ENCODE measurements at places on chromosomes 4 and X.
A peak's percentile ranks its signal among the peaks of the same experiment; 100 is the strongest.

GRCh38 chr4:6909970-6910339, 329 bp downstream of the TBC1D14 start:
- DNase-seq = peak; percentile 27

DNA sequence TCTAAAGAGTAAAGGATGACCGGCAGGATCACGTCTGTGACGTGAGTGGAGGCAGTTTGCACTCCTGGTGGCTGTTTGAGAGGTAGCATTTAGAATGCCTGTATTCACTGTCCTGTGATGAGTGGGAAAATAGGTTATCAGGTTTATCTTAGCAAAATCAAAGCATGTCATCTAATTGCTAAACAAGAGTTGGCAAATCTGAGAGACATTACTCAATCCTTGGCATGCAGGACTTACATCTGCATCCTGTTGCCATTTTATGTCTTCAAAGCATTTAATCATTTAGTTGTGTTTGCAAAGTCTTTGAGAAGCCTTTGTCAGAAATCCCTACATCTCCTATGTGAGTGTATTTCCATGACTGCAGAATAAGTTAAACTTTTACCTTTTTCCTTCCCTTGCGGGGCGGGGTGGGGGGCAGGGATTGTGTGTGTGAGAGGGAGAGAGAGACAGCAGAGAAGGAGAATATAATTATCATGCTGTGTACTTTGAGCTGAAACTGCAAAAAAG, 41.4 kb upstream of the MSANTD1 start:
- no peak for DNase-seq

- no peak for DNase-seq
Observed at GRCh38 chr4:55297346-55297745, 48.7 kb upstream of the SRD5A3 start.

- no peak for DNase-seq
Observed at GRCh38 chr4:52951016-52951415, 88.9 kb downstream of the RASL11B start.

DNA sequence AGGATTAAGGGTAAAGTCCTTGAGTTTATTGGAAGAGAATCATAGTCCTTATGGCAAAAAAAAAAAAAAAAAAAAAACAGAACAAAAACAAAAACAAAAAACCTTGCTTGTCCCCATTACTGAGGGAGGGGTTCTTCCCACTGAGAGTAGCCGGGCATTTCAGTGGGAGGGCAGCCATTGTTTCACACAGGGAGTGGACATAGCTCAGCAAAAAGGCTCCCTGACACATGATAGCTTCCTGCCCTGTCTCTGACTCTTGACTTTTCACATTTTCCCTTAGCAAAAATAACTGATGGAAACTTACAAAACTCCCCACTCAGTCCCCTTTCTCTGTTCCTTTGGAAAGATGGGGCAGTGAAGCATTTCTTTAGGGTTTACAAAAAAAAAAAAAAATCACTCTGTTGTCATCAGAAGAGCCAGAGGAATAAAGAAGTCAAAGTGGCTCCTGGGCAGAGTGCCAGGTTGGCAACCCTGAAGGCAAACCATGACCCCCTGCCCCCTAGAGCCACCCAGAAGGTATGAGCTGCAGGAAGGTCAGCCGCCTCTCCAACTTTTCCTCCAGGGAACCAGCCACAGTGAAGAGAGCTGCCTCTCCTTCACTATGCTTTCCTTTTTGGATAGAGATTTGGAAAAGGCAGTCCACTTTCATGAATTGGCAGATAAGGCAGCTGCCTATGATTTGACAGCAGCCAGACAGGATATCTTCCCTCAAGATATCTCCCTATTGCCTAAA, 170.6 kb downstream of the KDR start:
- DNase-seq = no peak

- no peak for DNase-seq
Observed at GRCh38 chr4:101348995-101349800, 1.9 kb upstream of the PPP3CA start.

DNA sequence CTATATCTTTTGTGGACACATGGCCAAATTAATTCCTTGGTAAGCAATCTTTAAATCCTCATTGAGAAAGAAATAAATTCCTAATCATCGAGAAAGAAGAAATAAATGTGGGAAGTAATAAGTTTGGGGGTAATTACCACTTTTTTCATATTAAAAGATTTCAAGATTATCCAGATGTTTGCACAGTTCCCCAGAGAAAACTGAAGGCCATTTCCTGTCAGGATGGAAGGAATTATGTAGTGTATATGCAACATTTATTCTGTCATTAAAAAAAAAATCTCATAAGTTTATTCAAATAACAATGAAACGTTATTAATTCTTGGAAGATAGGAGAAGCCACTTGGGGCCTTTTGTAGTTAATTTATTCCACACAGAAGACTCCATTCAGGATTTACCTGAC, 385.6 kb upstream of the NR3C2 start:
- DNase-seq = no peak

DNA sequence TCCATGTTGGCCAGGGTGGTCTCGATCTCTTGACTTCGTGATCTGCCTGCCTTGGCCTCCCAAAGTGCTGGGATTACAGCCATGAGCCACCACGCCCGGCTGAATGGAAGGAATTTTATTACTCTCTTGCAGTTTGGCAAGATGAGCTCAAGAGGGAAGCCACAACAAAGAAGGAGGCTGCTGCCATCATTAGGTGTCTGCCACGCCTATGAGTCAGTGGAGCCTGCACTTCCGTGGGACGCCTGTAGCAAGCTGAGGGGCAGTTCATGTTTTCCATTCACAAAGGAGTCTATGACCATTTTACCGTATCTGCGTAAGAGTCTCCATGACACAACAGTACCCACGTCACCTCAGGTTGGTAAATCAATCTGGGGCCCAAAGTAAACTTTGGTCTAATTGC, 51.2 kb upstream of the CHRNA9 start:
- DNase-seq = peak; percentile 44

GRCh38 chr4:158863296-158863695, 94.5 kb downstream of the FNIP2 start:
- no peak for DNase-seq

- DNase-seq = no peak
Observed at GRCh38 chrX:49177338-49177833, 5.7 kb downstream of the PLP2 start.

- DNase-seq = no peak
Observed at GRCh38 chr4:8010618-8011017, 71.0 kb upstream of the AFAP1 start.

GRCh38 chr4:14787894-14788293, 214.4 kb upstream of the CPEB2 start:
- no peak for DNase-seq

- no peak for DNase-seq
Observed at GRCh38 chr4:2694691-2695090, 61.4 kb downstream of the TNIP2 start.

GRCh38 chr4:81454948-81455347, 16.8 kb downstream of the RASGEF1B start:
- no peak for DNase-seq

- no peak for DNase-seq
Observed at GRCh38 chrX:111095974-111096895, at the start of gene PAK3. Gene PAK3 (plus strand): TSS chrX:111096191. CDS start chrX:111123104, 26,913 bp downstream.

DNA sequence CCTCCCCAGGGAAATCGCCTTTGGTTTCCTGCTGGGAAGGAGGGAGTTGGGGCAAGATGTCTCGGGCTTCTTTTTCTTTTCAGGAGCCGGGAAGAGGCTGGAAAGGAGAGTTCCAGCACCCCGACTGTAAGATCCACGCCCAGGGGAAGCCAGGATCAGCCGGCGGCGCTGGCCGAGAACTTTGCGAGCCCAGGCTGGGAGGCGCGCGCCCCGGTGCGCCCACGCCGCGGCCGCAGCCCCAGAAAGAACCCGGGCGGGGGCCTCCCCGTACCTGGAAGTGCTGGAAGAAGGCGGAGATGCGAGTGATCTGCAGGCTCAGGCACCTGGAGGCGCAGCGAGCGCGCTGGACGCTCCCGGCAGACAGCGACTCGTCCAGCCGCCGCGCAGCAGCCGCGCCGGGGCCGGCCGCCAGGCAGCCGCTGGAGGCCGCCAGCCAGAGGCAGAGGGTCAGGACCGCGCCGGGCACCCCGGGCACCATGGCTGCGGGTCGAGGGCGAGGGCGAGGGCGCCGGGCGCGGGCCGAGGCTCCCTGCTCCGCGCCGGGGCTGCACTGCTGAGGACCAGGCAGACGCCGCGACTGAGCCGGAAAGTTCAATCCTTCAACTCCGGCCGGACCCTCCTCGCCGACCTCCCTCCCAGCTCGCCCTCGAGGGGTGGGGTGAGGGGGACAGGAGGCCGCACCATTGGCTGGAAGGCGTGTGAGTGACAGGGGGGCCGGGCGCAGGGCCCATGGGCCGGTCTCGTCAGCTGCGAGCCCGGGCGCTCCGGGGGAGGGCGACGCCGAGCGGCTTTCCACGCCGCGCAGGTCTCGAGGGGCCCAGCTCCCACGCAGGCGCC, at the start of gene ANOS1:
TSS of gene ANOS1 (minus strand) at position 579 of the 837 bp plus-strand sequence. CDS start at position 478, 101 bp downstream.
- DNase-seq = no peak

- DNase-seq = no peak
Observed at GRCh38 chr4:173191623-173192041, 23.0 kb downstream of the GALNT7 start.

GRCh38 chr4:176205299-176205698, 9.9 kb upstream of the SPATA4 start:
- DNase-seq = no peak

DNA sequence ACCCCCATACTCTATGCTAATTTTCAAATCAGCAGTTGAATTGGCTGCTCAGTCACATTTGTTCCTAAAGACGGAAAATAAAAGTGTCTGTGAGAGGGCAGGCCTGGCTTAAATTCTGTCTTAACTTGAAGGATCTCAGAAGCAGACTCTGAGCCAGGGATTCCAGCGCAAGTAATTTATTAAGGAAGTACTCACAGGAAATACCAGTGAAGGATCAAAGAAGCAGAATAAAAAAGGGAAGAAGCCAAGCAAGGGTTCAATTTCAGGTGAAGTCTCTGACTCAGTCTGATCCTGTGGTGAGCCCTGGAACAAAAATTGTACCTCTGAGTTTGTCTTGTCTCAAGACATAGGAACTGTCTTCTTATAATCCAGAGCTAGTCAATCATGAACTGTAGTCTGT, 52.2 kb downstream of the IL1RAPL1 start:
- no peak for DNase-seq

GRCh38 chr4:170008371-170008770, 17.8 kb downstream of the MFAP3L start:
- DNase-seq = no peak

DNA sequence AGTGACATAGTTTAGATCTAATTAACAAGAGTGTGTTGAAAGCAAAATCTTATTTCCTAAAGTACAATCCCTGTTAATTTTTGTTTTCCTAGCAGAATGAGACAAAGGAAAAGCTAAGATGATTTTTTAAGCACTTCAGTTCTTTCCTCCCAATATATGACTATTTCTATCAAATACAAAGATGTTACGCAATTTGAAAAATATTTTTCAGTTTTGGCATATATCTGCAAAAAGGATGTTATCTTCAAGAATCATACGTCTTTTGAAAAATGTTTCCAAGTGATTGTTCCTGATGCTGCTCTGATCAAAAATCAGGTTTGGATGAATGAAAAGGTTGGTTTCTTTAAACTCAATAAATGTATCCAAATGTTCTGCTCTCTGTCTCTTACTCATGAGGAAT, 486.7 kb upstream of the CPEB2 start:
- DNase-seq = no peak

DNA sequence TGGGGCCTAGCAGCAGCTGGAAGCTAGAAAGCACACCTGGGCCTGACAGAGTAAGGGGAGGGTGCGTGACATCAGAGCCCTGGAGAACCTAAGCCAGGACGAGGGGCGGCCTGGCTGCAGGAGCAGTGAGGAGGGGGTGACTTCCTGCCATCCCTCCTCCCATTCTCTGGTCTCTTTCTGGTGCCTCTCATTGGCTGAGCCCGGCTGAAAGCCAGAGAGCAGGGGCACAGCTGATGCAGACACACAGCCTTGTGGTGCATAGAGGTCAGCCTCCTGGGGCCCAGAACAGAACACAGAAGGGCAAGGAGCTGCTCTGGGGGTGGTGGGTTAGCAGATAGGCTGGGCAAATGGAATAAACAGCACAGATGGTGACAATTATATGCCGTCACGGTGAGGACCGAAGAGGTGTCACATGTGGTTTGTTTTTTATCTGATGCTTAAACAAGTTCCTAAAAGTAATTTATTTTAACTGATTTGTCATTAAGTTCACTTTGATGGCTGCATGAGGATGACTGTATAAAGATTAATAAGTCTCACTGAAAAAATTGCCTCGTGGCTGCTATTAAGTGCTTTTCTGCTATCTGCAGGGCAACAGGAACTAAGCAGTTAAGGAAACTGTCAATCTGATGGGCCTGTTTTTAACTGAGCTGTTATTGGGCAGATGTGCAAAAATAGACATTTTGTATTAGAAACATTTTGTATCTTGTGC, 102.0 kb downstream of the FNIP2 start:
- DNase-seq = no peak

- DNase-seq = no peak
Observed at GRCh38 chrX:9805956-9806355, 19.7 kb downstream of the SHROOM2 start.

DNA sequence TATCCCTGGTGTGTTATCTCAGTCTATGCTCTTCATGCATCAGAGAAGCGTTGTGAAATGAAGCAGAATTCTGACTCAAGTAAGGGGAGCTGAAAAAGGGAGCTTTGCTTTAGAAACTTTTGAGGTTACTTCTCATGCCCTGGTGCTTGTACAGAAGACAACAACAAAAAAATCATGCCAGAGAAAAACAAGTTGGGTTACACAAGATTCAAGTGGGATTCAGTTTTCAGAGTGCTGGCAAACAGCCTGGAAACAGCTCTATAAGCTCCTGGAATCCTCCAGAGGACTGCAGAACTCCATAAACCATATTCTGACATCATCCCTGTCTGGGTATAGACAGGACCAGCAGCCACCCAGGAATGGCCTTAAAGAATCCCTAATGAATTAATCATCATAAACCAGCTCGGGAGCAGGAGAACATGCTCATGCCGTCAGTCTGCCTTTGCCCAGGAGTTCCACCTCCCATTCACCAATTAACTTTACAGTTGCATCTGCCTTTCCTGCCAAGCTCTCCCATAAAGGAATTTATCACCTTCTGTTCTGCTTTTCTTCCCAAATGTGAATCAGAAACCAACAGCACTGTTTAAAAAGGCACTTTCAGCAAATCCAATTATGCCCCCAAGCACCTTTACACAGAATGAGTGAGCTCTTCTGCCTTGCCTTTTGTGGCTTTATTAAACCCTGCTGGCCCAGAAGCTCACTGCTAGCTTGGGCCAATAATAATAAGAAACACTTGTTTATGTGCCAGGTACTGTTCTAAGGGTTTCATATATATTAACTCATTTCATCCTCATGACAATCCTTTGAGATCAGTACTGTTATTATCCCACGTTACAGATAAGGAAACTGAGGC, 54.5 kb upstream of the FBXW7 start:
- DNase-seq = no peak

DNA sequence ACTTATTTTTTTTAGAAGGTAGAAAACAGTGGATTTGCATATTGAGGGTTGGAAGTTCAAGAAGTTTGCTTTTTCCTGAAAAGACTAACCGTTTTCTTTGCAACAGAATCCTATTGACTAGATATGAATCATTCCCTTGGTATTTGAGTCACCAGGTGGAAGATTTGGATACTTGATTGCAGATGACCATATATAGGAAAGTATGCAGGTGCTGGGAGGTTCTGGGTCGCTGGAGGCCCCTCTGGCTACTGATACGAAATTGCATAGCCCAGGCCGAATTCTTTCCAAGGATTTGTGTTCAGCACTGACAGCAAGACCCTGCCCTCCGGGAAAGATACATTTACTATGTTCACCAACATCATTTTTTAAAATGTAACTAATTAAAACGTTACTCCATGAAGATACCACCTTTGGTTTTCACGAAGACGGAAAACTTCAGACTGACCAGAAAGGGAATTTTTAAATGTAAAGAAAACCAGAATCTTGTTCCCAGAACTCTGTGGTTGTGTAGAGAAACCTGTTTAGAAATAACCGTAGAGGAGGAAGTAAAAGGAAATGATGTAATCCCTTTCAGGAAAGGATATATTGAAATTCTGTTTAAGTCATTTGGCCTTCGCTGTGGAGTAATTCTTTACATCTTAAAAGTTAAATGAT, 946 bp downstream of the ANXA3 start:
- DNase-seq = no peak

All from activated CD4-positive, alpha-beta T cell treated with anti-CD3 and anti-CD28 coated beads, Interleukin-2, amount 50 U/mL, for 24 hours (primary cell).